ENCODE measurements at places on chromosomes 3 and 15. TPM values are rescaled to one million over a fixed set of nuclear protein-coding genes. Genes with fewer than 3 reads are reported as not detected.

NANOGP8 gene
- not detected for total RNA-seq

NOX5 gene
- total RNA-seq, result not detected

PLA2G4E gene
- under 0.01 TPM for total RNA-seq

CAPN7 gene
- total RNA-seq, result 34.2 TPM

CRABP1 gene
- not detected for total RNA-seq

NRG4 gene
- not detected for total RNA-seq

NR1D2 gene
- 34.0 TPM for total RNA-seq

TFG gene
- total RNA-seq, result 68.2 TPM

MASP1 gene
- 3.9 TPM for total RNA-seq

GRM2 gene
- total RNA-seq, result under 0.01 TPM

CLEC3B gene
- total RNA-seq, result 0.13 TPM

MFAP1 gene
- total RNA-seq, result 30.3 TPM

PDCD7 gene
- 10.0 TPM for total RNA-seq

FBLN2 gene
- total RNA-seq, result 4.7 TPM

BHLHE40 gene
- 42.9 TPM for total RNA-seq

CPNE9 gene
- not detected for total RNA-seq

ARF4 gene
- total RNA-seq, result 96.9 TPM

SI gene
- total RNA-seq, result not detected

XCR1 gene
- under 0.01 TPM for total RNA-seq

RTP3 gene
- total RNA-seq, result not detected

PLSCR5 gene
- not detected for total RNA-seq

SRGAP3 gene
- 16.5 TPM for total RNA-seq

DAZL gene
- total RNA-seq, result not detected

ZKSCAN7 gene
- total RNA-seq, result 2.9 TPM

All from bronchial epithelial cell (primary cell).